ENCODE measurements at places on chromosomes 6 and 20. TPM values are rescaled to one million over a fixed set of nuclear protein-coding genes. Genes with fewer than 3 reads are reported as not detected.

DNA sequence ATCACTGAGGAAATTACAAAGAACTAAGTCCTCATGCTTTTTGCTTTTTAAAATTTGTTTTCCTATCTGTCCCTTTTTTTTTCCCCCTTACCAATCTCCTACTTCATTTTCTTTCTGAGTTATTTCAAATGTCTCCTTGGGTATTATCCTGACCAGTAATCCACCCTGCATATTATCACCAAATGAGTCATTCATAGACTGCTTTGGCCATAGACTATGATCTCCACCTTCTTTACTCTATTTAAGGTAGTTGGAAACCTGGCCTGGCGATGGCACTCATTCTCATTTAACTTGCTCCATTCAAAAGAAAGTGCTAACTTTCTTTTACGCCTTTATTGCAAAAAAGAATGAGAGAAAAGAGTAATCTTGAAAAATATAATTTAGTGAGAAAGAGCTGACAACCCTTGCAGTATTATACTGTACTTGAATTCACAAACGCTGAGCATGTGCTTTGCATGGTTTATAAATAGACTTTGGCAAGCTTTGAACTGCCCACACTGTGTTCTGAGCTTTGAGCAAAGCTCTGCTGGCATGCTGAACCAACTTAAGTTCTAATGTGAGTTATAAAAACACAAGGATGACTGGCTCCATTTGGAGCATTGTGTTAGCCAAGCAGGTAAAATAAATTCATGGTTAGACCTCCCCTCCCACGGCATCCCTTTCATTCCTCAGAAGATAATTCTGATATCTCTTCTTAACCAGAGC is 198.9 kb downstream of the NKAIN2 start:
- no peak for DNase-seq

The NKX2-2 gene
- total RNA-seq: not detected

The OR2B6 gene
- not detected for total RNA-seq

The FNDC11 gene
- 1.5 TPM for total RNA-seq

The STMND1 gene
- total RNA-seq: not detected

- no peak for DNase-seq
Observed at GRCh38 chr20:17887331-17888030, 81.1 kb downstream of the SNX5 start.

DNA sequence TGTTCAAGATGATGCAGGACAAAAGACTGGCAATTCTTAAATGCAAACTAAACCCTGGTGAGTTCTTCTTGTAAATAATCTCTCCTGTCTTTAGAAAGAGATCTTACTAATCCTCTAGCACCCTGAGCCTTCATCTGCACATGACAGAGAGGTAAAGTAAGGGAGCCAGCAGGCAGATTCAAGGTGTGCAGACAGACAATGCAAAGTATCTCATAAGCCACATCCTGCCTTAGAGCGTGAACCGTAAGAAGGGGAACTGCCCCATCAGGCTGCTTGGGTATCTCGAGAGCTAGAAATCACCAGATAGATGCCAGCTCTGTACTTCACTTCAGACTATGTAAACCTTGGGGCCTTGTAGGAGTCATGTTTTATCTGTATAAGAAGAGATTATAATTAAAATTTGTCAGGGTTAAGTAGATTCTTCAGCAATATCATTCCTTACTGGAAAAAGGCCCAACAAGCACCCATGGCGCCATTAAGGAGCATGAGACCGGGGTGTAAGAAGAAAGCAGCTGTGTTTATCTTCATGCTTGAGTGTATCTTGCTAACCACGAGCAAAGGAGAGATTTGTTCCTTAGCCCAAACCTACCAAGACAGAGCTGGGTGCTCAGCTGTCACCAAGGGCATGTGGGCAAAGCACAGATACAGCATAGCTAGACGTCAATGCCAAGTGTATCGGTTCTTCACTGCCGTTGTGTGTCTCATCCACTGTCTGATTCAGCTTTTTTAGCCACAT is 24.4 kb downstream of the CNR1 start:
- DNase-seq: peak; percentile 2

The C20orf204 gene
- total RNA-seq: 6.0 TPM

GRCh38 chr6:134315974-134316441 is 1.9 kb downstream of the SGK1 start:
- DNase-seq: no peak

DNA sequence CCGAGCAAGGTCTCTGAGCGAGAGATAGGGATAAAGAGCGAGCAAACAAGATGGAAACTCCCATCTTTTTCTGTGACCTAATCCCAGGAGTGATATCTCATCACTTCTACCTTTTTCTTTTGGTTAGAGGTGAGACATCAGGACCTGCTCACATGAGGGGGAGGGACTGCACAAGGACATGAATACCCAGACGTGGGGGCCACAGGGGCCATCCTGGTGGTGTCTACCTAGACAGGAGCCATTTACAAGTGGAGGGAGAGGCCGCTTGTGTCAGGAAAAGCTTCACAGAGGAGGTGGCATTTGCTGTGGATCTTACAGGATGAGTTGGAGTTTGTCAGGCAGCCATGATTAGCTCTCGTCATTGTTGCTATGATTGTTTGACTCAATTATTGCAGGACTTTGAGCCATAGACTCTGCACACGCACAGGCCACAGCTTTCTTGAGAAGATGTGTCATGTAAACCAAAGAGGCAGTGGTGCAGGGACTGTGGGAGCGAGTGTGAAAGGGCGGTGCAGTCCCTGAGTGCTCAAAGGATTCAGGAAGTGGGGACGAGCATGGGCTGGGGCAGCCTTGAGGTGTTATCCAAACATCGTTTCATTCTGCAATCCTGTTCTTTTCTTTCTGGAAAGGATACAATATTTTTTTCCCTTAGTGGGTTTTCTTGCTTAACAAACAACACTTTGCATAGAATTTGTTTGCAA is 7.7 kb downstream of the NPEPL1 start:
- DNase-seq: no peak

The MYCT1 gene
- 1.5 TPM for total RNA-seq

- DNase-seq: no peak
Observed at GRCh38 chr6:160583794-160584193, 80.3 kb downstream of the LPA start.

DNA sequence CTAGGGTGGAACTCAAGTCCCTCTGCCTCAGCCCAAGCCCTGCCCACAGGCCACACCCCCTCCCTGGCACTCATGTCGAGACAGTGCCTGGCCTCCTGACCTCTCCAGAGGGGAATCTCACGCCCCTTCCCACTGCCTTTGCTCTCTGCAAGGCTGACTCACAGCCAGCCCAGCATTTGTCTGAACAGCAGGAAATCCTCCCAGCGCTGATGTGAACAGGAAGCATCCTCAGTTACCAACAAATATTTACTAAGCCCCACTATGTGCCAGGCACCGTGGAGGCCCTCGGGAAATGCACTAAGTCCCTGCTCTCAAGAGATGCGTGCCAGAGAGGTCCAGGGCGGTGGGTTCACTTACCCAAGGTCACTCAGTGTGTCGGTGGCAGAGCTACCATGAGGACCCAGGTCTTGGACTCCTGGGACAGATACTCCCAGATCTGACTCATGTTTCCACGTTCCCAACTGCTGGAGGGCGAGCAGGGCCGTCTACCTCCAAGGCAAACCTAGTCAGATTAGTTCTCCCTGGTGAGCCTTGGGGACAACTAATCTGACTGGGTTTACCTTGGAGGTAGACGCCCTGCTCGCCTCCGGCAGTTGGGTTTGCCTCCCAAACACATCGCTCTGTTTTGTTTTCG is 7.8 kb downstream of the ADA start:
- DNase-seq: peak; percentile 22

GRCh38 chr6:167113935-167114910 is 8.7 kb upstream of the CCR6 start:
- DNase-seq: peak; percentile 77

The LST1 gene
- 12.9 TPM for total RNA-seq

The SNX14 gene
- total RNA-seq: 46.1 TPM

GRCh38 chr20:22752324-22752723 is 168.0 kb upstream of the FOXA2 start:
- DNase-seq: no peak

GRCh38 chr20:53828088-53828681 is 234.5 kb upstream of the ZNF217 start:
- DNase-seq: no peak

The SLC32A1 gene
- not detected for total RNA-seq

DNA sequence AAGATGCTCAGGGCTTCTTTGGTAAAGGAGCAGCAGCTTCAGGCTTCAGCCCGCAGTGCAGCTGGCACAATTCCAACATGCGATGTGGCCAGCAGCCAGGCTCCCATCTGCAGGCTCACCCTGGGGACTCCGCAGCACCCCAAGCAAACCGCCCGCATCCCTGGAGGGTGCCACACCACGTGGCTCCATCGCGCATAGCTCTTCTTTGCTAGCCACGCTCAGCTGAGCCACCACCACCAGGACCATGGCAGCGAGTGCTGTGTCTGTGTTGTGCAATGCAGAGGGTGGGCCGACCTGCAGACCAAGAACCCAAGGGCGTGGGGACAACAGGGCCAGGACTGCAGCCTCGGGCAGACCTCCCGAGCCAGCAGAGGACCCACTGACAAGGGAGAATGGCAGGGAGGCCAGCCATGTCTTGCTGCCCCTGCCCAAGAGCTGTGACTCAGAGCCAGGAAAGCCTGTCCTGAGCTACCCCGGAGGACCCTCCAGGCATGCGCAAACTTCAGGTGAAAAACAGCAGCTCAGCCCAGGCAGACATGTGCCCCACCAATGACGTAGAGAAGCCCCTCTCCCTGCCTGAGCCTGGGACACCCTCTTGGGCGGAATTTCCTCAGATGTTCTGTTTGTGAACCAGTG is 87.8 kb downstream of the GINS1 start:
- no peak for DNase-seq

DNA sequence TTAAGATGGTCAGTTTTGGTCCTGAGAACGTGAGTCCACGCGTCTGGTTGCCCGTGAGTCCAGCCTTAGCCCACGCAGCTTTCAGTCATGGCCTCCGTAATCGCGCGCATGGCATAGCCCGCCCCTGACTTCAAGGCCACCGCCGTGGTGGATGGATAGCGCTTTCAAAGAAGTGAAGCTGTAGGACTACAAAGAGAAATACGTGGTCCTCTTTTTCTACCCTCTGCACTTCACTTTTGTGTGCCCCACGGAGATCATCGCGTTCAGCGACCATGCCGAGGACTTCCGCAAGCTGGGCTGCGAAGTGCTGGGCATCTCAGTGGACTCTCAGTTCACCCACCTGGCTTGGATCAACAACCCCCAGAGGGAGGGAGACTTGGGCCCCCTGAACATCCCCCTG is 142.0 kb upstream of the MCHR2 start:
- no peak for DNase-seq

DNA sequence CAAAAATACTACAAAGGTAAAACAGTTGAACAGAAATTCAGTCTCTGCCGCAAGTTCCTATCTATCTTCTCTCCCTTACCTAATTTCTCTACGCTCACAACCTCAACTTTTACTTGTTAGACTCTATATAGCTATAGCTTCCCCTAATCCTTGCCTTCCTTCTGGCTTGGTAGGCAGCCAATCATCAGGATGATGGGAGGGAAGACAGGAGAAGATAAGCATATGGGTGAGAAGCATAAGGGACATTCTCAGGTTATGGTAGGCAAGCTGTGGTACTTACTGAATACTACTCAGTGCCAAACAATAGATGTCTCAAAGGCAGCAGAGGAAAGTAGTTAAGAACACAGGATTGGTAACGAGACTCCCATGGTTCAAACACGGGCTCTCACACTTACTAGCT is 7.8 kb downstream of the CCNC start:
- DNase-seq: no peak
